ENCODE measurements at places on chromosomes 13 and 19.

DNA sequence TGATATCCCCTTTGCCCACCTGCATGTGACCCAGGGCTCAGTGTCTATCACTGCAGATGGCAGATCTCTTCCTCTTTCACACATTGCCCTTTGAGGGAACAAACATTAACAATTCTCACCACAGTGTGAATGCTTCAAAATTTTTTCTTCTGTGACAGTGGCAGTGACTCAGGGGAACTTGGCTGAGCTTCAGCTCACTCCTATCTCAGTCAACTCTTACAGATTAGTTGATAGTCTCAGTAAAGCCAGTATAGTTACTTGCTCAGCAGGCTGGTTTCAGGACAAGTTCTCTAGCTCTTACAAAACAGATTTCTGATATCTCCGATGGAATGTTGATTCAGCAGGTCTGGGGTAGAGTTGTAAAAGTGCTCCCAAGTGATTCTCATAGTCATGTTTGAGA lies 166.9 kb downstream of the DLEU7 start:
- DNase-seq: no peak

- no peak for DNase-seq
Measured at GRCh38 chr13:105798541-105798940, 736.9 kb downstream of the EFNB2 start.

DNA sequence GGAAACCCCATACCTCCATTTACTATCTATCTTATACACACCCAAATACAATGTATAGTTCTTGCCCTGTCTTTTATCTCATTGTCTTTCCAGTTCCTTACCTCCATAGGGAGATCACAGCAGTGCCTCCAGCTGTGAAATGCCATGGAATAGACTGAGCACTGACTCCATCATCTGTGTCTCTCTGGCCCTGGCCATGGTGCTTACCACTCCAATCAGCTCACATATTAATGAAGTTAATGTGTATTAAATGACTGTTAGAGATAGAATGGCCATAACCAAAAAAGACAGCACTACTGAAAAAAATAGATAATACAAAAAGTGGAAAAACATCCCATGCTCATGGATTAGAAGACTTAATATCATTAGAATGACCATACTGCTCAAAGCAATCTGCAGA lies 240.4 kb upstream of the SOX21 start:
- no peak for DNase-seq

DNA sequence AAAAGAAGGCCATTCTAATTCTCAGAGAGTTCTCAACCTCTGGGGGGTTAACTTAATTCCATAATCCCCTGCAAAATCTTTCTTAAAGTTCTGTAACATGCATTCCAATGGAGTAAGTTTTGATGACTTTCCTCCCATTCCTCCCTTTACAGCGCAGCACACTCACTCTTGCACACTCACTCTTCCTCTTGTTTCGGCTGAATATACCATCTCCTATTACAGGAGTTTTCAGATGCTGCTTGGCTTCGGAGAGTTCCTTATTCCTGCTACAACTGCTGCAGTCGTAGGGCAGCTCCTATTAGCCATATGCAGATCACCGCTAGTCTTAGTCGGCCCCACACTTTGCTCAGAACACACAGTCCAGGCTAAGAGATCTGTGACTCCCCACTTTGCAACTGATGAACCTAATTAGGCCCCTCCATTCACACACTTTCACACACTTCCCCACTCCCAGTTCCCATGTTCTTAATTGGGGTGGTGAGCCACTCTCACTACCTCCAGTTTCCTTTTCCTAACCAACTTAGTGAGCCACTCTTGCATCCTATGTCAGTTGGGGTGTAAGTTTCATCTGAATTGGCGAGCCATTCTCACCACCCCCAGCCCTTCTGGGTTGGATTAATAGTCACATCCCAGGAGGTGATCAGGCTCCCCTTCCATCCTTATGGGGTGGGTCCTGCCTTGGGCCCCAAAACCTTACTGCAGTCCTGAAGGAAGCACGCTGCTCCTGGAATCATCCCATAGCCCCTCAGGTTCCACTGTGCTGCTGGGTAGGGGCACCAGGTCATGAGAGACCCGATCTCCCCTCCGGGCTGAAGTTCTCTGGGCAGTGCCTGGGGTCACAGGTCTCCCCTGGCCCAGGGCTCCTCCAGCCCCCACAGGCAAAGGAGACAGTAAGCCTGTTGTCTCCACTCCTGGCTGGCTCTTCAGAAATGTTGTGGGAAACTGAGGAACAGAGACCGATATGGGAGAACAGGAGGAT lies 53.9 kb downstream of the OR10H4 start:
- DNase-seq: no peak

DNA sequence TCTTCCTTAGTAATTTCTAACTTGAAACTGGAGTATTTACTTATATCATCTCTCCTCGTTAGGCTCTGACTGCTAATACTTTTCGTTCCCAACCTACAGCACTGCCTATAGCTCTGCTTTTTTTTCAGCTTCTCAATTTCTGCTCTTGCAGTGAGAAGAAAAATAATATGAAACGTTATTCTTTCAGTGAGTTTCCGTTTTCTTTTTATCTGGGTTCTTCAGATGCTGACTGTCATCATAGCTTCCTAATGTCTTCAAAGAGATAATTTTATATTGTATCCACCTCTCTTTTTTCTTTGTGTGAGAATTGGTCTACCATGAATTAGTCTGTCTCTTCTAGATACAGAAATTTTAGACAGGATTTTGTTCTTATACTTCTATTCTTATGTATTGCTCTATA lies 454.9 kb downstream of the LMO7 start:
- no peak for DNase-seq

Measured in stimulated activated CD8-positive, alpha-beta memory T cell treated with anti-CD3 and anti-CD28 coated beads, Interleukin-7, amount 100 ng/mL, for 4 hours (primary cell).